ENCODE measurements at places on chromosomes 3 and 15. TPM values are rescaled to one million over a fixed set of nuclear protein-coding genes. Genes with fewer than 3 reads are reported as not detected.
A peak's percentile ranks its signal among the peaks of the same experiment; 100 is the strongest.

DNA sequence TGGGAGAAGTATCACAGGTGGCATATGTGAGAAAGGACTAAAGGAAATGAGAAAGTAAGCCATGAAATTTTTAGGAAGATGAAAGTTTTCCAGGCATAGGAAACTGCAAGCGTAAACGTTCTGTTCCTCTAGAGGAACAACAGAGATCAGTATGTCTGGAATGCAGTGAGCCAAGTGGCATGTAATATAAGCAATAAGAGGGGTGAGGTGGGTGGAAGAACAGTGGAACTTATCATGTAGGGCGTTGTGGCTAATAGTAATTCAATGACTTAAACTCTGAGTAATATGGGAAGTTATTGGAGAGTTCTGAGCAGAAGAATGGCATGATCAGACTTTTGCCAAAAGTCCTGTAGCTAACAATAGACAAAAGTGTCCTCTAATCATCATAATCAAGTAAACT is 902.9 kb downstream of the EPHA3 start:
- DNase-seq, result no peak

GRCh38 chr3:169822540-169822939 is 9.8 kb upstream of the LRRC34 start:
- DNase-seq, result no peak

- DNase-seq, result no peak
Measured at GRCh38 chr15:29687939-29688505, 134.2 kb downstream of the TJP1 start.

GRCh38 chr15:98292442-98293240 is 332.1 kb downstream of the ARRDC4 start:
- DNase-seq, result peak; percentile 72

DNA sequence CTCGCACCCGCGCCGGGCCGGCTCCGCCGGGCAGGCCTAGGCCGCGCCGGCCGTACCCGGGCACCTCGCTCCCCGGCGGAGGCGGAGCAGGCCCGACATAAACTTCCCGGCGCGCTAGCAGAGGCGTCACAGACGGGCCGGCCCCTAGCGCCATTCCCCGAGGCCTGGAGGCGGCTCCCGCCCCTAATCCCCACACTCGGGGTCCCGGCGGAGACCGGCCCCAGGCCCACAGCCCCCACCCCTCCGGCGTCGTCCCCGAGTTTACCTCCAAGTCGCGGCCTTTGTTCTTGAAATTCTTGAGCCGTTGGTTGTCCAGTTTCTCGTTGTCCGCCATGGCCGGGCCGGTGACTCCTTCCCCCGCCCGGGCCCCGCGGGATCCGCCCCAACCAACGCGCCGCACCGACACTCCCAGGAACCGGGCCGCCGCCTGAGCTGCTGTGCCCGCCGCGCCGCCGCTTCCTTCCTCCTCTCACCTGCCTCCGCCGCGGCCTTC is 376 bp downstream of the KPNA4 start:
- peak; percentile 89 for DNase-seq

SCG5 gene
- total RNA-seq, result 0.96 TPM

DNA sequence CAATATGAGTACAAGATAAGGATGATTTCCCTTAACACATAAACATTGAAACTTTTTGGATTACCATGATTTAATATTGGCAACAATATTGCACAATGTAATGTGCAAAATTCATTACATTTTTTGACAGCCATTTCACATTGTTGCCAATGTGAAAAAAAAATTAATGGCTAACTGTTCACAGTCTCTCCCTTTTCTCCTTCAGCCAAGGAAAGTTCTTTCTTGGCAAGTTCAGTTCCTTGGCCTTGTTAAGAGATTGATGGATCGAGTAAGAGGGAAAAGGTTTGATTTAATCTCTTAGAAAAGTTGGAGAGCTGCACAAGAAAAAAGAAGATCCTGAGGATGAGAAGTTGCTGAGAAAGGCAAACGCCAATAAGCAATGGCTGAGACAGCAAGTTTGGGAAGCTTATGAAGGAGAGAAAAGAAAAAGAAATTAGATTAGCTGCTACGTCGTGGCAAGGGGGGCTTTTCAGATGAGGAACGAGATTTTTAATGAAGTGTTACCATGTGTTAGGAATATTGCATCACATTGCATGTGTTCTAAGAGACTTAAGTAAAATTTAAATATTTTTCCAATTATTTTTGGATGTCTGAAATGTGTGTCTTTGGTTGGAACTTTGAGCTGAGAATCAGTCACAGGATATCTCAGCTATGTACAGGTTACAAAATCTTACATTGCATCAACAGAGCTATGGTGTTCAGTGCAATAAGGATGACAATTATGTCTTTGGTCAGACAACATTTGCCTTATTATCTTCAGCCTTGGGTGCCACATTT is 61.4 kb upstream of the ZNF280D start:
- no peak for DNase-seq

DNA sequence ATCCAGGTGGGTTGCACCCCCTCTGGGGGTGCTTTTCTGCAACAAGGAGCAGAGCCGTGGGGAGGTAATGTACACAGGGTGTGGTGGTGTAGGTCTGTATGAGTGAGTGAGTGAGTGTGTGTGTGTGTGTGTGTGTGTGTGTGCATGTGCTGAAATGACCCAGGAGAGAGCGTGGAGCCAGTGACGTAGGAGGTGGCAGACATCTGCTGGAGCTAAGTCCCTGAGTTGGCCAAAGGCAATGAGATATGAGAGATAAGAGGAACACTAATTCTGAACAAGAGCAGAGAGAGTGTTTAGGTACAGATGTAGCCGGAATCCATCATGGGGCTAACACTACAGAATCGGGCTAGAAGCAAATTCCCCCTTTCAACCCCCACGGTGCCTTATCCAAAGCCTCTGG is 27.6 kb downstream of the BDH1 start:
- no peak for DNase-seq

DNA sequence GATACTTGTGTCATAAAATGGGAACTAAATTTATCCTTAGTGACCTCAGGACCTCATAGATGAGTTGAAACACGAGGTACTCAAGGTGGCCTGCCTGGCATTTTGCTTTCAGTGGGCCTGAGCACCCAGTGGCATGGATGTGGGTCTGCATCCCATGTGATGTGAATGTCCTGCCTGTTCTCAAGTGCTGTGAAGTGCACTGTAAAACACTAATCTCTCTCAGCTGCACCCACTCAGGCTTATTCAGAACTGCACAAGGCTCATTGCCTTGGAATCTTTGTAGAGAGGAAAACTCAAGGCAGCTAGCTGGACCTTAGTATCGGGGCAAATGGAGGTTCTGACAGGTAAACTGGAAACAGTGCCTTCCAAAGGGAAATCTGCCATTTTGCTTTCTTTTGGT is 767.0 kb downstream of the TUSC7 start:
- DNase-seq, result no peak

RPL39L gene
- total RNA-seq, result 3.9 TPM

- no peak for DNase-seq
Measured at GRCh38 chr15:37112171-37112570, 11.8 kb upstream of the MEIS2 start.

DNA sequence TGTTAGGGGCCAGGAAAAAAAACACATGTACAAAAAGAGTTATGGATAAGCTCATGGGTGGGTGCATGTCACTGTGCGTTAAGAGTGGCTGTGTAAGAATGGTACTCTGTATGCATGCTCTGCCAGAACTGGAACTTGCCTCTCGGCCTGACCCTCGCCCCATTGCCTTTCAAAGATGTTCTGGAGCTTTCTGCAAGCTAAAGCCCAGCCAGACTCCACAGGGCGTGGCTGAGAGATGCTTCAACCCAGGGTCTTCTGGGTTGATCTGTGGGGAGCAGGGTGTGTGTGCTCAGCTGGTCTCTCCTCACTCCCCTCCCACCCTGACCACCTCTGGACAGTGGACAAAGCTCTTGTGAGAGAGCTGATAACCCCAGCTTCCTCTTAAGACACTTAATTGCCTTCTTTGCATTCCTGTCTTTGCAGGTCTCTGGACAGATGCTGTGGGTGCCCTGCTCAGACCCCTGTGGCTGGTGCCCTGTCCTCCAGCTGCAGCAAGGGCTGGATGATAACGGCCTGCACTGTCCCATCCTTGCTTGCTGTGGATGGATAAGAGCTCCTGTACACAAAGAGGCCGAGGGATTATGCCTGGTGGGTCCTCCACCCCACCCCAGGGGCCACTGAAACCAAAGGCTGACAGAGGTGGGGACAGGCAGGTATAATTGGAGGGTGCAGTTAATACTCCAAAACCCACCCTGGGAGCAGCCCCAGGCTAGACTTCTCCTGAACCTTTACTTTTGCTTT is 28.7 kb downstream of the ALDH1L1 start:
- no peak for DNase-seq

DNA sequence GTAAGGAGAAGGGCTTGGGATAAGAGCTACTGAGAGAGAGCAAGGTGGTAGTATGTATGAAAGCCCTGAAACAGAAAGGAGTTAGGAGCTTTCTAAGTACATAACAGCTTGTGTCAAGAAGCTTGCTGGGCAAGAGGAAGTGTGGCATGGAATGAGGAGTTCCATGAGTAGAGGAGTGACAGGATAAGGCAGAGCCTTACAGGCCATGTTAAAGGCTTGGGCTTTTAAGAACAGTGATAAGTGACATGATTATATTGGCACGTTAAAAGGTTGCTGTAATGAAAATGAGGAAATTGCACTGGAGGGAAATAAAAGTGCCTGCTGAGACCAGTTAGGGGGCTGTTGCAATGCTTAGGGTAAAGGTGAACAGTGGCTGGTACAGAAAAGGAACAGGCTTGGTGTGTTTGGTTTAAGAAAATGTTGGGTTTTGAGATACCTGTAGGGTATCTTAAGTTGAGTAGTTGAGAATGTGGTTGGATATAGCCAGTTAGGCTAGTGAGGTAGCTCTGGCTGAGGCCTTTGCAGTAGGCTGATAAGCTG is 49.0 kb downstream of the MEF2A start:
- DNase-seq, result no peak

IQCB1 gene
- 14.5 TPM for total RNA-seq

- peak; percentile 76 for DNase-seq
Measured at GRCh38 chr3:55487381-55488241, 505 bp upstream of the WNT5A start.

LRRC3B gene
- 0.09 TPM for total RNA-seq

- no peak for DNase-seq
Measured at GRCh38 chr15:73944161-73945129, 18.2 kb downstream of the LOXL1 start.

DNA sequence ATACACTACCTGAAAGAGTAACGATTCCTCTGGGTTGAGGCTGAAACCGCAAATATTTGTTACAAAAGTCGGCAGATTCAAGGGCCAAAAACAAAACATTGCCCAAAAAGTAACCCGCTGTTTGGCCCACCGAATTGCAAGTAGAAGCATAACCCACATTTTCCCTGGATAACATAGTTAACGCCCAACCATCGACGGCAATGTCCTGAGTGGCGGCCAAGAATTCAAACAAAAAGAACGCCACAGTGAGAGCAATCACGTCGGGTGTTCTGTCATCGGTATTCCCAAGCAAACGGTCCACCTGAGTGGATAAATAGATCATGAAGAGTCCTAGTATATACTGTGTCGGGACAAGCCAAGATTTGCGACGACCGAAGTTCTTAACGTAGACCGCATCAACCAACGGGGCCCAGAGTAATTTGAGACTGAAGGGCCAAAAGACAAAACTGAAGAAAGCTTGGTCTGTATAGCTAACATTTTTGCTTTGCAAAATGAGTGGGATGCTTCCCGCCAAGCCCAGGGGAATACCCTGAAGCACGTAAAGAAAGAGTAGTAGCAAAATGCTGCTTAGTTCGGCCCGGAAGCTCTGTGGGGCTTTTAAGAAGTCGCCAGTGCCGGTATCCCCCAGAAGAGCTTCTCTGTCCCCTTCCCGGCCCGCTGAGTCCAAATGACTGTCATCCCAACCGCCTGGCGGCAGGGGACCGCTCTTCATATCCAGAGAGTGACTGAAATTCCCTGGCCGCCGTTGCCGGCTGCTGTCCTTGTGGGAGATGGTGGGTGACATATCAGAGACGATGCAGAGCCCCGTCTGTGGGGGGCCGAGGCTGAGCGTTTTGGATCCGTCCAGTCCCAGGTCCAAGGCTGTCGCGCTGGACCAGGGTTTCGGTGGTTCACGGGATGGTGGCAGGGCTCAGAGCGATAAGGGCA is 750 bp downstream of the SLC33A1 start:
- DNase-seq, result peak; percentile 73

GRCh38 chr3:184314700-184315542 is 515 bp downstream of the EIF4G1 start:
- DNase-seq, result peak; percentile 93

Data from upper lobe of right lung (tissue), 1 donor.